ENCODE measurements at places on chromosomes 2 and 18. TPM values are rescaled to one million over a fixed set of nuclear protein-coding genes. Genes with fewer than 3 reads are reported as not detected.

GRCh38 chr2:127196998-127197397 is 23.1 kb downstream of the CYP27C1 start:
- no peak for DNase-seq

GRCh38 chr2:26043862-26044696 is 10.2 kb downstream of the RAB10 start:
- no peak for DNase-seq

GRCh38 chr2:179338681-179339080 is 74.0 kb upstream of the SESTD1 start:
- no peak for DNase-seq

The GAL3ST2 gene
- polyA plus RNA-seq, result not detected

DNA sequence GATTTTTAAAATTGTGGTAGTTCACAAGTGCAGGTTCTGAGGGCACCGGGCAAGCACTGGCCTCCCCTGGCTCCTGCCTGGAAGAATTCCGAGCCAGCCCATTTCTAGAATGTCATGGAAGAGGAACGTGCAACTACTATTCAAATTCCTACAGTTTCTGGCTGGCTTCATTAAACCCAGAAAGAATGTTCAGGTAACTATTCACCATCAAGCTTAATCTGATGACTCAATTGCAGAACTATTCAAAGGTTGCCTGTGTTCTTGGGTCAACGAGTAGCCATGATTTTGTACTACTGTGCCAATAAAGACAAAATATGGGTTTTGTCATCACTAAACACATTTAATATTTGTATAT is 14.3 kb upstream of the MFF start:
- DNase-seq, result no peak

DNA sequence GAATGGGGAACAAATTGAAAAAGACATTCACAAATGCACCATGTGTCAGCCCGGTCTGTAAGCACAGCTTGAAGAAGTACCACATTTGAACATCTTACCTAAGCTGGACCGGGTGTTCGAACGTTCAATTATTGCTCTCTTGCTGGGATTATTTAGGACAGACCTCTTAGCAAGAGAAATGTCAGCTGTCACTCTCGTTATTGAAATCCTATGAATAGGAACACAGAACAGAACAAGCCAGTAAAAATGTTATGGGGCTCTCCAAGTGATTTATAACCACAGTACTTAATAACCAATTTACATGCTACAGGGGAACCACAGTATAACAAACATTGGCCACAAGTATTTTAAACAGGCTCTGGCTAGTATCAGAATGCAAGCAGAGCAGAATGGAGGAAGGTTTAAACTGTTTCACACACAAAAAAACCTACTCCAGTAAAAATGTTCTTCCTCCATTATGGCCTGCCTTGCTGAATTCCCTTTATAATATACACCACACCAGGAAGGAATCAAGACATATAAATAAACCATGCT is 32.5 kb upstream of the ARL5A start:
- DNase-seq, result no peak

The FAM237A gene
- polyA plus RNA-seq, result not detected

DNA sequence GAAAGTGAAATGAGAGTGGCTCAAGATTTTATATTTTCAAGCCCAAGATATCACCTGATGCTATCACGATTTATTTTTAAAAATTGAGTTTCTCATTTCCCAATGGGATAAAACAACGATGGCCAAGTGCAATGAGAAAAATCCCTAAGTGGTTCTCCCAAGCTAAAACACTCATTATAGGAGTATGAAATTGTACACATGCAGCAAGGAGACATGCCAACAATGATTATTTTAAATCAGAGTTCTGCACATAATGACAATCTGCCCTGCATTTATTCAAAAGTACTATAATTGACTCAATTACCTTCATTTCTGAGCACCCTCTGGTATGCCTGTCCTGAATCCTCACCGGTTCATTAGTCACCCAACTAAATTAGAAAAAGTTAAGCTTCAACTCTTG is 12.7 kb downstream of the CYTIP start:
- no peak for DNase-seq

The CACNB4 gene
- not detected for polyA plus RNA-seq

Data from naive B cell (primary cell).